ENCODE measurements at places on chromosomes 16 and 17.

- DNase-seq, result no peak
These were observed 62.3 kb upstream of the ZNF423 start for GRCh38 chr16:49918257-49918656.

DNA sequence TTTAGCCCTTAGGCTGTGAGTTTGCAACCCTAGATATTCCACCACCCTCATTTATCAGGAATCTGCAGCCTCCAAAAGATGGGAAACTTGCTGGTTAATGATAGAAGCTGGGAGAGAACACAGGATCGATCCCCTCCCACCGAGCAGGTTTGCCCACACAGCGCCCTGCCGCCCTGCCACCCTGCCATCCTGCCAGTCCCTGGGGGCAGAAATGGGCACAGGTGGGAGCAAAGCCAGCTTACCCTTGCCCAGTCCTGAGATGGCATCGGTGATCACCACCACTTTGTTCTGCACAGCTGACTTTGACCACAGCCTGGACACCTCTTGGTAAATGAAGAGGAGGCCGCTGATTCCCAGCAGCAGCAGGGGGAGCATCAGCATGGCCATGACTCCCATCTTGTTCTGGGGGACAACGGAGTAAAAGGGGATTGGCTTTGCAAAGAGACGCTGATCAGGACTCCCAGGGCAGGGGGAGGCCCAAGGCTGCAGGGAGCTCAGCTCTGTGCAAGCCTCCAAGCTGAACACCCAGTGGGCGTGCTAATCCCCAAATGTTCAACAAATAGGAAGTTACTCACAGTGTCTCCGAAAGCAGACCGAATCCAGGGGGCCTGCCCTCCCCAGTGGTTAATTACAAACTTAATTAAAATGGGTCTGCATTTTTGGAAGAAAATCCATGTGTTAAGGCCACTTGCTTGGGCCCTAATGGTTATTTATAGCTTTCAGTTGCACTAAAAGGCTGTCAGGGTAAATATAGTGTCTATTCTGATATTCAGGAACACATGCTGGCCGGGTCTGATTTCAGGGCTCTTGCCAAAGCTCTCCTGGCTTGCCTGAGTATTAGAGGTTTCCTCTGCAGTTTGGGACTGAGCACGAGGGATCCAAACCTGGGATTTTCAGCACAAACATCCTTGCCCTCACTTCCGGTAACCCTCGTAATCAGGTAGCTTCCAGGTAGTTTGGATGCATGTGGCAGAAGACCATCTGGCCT lies at the start of gene DHRS7C:
TSS of gene DHRS7C (minus strand) at position 704 of the 988 bp plus-strand sequence. CDS start at position 396, 308 bp downstream.
- DNase-seq, result no peak

- DNase-seq, result no peak
These were observed 130.6 kb downstream of the DYNLRB2 start for GRCh38 chr16:80671281-80671849.

DNA sequence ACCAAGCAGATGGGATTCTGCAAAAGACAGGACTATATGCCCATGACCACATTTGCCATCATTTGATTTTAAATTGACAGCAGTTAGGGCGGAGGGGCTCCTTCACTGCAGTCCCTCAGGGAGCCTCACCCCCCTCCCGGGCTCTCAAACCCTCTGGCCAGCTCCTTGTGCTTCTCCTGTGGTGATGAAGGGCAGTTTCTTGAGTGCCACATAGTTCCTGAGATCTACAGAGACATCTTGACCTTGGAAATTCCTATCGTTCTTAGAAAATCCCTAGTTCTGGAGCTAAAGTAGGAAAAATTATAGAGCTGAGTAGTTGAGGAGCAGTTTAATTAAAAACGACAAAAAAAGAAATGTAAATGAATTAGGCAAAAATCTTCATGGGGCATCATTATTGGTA lies 231.5 kb downstream of the CCDC182 start:
- DNase-seq, result no peak

DNA sequence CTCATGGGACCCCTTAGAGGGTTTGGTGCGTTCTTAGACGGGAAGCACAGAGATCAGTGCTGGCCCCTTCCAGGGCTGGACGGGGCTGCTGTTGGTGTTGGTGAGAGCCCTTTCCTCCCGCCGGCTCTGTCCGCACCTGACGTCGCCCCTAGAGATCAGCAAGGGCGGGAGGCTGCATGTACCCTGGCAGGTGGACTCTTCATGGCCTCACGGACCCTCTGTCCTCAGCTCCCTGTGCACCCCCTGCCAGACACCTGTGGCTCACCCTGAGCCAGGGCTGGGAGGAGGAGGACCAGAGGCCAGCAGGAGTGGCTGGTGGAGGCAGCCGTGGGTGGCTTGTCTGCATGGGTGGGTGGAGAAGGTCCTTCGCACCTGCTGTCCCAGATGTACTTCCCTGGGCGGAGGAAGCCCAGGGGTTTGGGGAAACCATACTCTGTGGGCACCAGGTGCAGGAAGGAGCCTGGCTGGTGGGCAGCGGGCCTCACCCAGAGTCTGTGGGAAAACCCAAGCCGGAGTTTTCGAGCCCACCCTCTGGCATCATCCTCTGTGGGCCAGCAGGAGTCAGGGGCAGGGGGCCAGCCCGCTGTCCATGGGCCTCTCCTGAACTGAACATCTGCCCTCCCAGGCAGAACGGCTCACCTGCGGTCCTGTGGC lies 348.6 kb downstream of the SEC14L1 start:
- no peak for DNase-seq

DNA sequence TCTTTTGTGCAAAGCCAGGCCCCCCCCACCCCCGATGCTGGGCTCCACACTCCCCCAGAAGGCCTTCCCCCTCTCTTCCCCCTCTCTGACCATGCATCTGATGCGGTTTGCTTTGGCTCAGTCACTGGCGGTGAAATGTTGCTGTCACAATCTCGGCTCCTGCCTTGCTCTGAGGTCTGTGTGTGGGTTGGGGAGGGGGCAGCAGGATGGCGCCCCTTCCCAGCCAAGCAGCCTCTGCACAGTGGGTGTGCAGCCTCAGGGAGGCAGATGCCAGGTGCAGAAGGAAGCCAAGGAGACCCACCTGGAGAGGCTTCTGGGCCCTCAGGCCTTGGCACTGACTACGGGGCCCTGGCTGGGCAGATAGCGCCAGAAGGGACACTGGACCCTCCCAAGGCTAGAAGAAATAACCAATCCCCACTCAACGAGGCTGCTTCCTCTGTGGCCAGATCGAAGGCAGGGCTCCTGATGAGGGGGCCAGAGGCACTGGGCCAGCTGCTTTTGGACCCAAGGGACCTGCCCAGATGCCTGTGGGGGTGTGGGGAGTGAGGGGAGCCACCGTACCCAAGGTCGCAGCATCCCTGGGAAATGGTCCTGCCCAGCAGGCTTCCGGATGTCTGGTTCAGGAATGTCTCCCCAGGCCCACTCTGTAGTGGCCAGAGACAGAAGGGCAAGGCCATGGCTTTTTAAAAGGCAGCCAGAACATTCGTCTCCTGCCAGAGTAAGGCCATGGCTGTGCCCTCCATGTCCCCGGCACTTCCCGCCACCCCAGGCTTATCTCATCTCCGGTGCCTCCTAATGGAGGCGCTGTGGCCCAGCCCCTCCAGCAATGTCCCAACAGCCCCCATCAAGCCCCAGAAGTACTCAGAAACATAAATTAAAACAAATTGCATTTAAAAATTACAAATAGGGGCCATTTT lies 43.4 kb upstream of the SLC38A10 start:
- no peak for DNase-seq

GRCh38 chr16:81657224-81657623 lies 121.9 kb upstream of the PLCG2 start:
- no peak for DNase-seq

- peak; percentile 52 for DNase-seq
These were observed 27.8 kb downstream of the AXIN1 start for GRCh38 chr16:324451-325334.

GRCh38 chr17:49214676-49215360 lies 4.3 kb downstream of the ABI3 start:
- DNase-seq, result no peak

- no peak for DNase-seq
These were observed 681 bp upstream of the PLA2G15 start for GRCh38 chr16:68244481-68244902.

- no peak for DNase-seq
These were observed 12.2 kb upstream of the ITGAE start for GRCh38 chr17:3813171-3813570.

DNA sequence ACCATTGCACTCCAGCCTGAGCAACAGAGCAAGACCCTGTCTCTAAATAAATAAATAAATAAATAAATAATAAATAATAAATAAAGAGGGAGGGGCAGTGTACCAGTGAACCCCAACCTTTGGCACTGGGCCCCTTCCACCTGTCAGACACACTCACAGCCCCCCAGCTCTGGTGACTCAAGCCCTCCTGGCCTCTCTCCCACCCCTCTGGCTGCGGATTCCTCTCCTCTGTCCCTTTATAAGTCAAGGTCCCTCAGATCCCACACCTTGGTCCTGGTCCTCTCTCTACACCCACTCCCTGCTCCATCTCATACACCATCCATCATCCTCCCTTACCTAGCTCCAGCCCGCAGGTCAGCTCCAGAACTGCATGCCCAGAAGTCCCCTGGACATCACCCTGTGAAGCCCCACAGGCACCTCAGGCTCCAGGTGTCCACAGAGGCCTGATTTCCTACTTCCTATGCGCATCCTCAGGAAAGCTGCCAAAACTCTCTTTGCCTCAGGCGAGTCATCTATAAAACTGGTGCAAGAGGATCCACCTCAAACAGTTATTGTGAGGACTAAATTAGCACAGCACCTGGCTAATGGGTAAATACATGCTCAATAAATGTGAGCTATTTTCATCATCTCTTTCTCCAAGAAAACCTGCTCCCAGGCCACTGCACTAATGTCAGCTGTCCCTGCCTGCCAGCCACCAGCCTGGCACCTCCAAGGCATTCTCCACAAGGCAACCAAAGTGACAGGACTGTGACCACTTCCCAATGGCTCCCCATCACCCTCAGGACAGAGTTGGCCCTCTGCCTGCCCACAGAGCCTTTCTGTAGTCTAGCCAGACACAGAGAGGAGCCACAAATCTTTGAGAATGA lies 46.8 kb downstream of the BEAN1 start:
- no peak for DNase-seq

GRCh38 chr16:74034200-74034599 lies 262.4 kb upstream of the PSMD7 start:
- no peak for DNase-seq

DNA sequence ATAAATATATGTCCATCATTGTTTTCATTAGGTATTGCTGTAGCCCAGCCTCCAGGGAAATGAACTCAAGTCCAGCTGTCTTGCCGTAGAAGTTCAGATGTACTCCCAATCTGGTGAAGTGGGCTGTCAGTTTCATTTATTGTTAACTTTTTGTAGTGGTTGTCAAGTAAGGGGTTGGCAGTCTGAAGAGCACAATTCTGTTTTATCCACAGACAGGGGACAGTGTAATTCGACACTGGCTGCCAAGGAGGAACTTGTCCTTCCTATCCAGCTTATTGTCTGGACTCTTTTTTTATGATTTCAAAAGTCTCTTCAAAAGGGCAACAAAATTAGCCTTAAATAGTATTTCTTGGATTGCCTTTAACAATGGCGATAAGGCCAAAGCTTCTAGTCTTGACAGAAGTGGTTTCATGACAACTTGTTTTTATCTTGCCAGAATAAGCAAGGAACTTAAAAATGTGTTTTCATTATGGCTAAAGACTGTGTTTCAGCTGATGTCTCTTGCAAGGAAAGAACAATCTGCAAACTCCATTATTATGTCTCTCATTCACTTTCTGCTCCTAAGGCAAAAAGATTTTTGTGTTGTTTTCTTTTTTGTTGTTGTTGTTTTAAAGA lies 73.9 kb upstream of the TANC2 start:
- DNase-seq, result no peak

DNA sequence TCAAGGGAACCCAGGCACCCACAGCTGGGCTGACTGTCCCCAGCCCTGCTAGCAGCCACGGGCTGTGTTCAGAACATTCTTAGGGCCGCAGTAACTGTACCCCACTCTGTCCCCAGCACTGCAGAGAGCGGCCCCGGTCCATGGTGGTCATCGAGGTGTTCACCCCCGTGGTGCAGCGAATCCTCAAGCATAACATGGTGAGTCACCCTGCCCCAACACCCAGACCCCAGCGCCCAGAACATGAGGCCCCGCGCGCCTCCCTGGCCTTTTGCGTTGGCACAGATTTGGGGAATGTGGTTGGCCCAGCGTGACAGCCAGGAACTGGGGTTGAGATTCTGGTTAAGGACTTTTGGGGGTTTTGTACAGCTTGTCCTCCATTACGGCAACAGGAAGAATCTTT lies 114.9 kb upstream of the PLCG2 start:
- no peak for DNase-seq

GRCh38 chr16:86306811-86307513 lies 203.4 kb upstream of the FOXF1 start:
- DNase-seq, result no peak

- DNase-seq, result no peak
These were observed 25.3 kb upstream of the MTMR4 start for GRCh38 chr17:58539698-58540097.

GRCh38 chr17:39929646-39930407 lies 2.3 kb downstream of the LRRC3C start:
- DNase-seq, result no peak

DNA sequence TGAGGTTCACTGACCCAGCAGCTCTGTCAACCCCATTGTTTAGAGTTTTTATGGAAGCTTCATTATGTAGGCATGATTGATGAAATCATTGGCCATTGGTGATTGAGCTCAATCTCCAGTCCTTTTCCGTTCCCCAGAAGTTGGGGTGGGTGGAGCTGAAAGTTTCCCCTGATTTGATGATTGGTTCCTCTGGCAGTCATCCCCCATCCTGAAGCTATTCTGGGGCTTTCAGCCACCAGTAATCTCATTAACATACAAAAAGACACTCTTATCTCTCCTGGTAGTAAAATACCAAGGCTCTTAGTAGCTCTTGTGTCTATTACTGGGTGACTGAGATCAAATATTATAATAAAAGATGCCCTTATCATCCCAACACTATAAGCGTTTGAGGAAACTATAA lies 67.1 kb downstream of the TANC2 start:
- no peak for DNase-seq

DNA sequence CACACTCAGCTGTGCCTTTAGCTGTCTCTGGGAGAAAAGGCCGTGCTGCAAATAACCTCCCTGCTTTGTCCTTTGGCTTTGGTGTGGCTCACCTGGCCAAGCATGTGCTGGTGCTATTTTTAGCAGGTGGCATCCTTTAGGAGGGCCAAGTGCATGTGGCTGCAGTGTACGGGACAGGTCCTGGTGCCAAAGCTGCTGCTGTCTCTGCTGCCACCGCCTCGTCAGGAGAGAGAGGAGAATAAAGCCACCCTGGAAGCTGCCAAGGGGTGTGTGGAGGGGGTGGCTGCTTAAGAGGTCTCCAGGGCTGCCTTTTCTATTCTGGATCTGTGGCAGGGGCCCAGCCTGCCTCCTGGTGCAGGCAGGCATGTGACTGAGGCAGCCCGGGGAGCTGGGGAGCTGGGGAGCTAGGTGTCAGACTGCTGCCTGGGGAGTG lies 6.2 kb downstream of the AKAP1 start:
- no peak for DNase-seq

DNA sequence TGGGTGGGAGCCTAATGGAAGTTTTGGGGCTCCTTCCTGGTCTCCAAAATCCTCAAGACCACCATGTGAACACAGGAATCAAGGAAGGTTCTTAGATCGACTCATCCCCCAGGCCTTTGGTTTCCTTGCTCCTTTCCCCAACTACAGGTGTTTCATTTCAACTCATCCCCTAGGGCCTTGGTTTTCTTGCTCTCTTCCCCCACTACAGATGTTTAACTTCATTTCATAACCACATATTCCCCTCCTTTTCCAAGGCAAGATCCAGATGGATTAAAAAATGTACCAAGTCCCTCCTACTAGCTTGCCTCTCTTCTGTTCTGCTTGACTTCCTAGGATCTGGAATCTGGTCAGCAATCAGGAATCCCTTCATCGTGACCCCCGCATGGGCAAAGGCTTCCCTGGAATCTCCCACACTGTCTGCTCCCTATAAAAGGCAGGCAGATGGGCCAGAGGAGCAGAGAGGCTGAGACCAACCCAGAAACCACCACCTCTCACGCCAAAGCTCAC lies at the start of gene CCL11:
TSS of gene CCL11 (plus strand) at position 457 of the 507 bp plus-strand sequence. CDS start 67 bp downstream, outside the sequence.
- no peak for DNase-seq

GRCh38 chr16:78796221-78796866 lies 696.9 kb downstream of the WWOX start:
- DNase-seq, result no peak
